Right ventricle myocardium inferior (tissue), 1 donor: ENCODE measurements at places on chromosomes 7 and 10. TPM values are rescaled to one million over a fixed set of nuclear protein-coding genes. Genes with fewer than 3 reads are reported as not detected.

- no peak for DNase-seq
These were observed 17.7 kb upstream of the C10orf67 start for GRCh38 chr10:23362069-23362830.

- no peak for DNase-seq
These were observed 7.4 kb downstream of the EDRF1 start for GRCh38 chr10:125726914-125727313.

GRCh38 chr10:3067118-3067858, at the start of gene PFKP:
TSS of gene PFKP (plus strand) at chr10:3067548. CDS start at chr10:3067596, 48 bp downstream.
- no peak for DNase-seq

HOXA10 gene
- not detected for total RNA-seq

NPS gene
- not detected for total RNA-seq

GRCh38 chr10:74432841-74433594, 282.0 kb downstream of the ADK start:
- DNase-seq = no peak

OLAH gene
- 0.35 TPM for total RNA-seq

DNA sequence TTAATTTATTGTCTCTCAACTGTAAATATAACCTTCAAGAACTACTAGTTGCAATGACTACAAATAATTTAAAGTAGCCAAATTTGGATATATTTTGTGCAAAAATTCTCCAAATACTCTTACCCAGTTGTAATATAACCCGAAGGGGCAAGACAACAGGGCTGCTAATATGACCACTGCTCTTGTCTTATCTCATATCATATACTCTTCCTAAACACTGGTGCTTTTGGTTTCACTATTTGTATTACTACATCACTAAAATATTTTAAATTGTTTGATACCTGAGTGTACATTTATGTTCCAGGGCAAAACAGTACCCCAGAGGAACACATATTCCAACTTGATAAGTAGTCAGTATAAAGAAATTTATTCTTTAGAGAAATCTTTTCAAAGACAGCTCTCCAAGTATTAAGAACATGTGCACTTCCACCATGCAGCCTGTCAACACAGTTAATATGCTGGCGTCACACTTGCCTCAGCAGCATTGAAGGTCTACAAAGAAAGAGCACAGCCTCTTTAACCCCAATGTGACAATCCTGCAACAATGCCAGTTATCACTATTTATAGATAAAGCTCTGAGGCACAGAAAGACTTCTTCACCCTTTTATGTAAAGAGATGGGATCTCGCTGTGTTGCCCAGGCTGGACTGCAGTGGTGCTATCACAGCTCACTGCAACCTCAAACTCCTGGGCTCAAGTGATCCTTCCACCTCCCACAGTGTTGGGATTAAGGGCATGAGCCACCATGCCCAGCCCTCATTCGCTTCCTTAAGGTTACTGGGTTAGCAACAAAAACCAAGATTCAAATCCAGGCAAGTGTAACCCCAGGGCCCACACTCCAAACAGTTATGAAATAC, 37.8 kb downstream of the RHEB start:
- no peak for DNase-seq

DNA sequence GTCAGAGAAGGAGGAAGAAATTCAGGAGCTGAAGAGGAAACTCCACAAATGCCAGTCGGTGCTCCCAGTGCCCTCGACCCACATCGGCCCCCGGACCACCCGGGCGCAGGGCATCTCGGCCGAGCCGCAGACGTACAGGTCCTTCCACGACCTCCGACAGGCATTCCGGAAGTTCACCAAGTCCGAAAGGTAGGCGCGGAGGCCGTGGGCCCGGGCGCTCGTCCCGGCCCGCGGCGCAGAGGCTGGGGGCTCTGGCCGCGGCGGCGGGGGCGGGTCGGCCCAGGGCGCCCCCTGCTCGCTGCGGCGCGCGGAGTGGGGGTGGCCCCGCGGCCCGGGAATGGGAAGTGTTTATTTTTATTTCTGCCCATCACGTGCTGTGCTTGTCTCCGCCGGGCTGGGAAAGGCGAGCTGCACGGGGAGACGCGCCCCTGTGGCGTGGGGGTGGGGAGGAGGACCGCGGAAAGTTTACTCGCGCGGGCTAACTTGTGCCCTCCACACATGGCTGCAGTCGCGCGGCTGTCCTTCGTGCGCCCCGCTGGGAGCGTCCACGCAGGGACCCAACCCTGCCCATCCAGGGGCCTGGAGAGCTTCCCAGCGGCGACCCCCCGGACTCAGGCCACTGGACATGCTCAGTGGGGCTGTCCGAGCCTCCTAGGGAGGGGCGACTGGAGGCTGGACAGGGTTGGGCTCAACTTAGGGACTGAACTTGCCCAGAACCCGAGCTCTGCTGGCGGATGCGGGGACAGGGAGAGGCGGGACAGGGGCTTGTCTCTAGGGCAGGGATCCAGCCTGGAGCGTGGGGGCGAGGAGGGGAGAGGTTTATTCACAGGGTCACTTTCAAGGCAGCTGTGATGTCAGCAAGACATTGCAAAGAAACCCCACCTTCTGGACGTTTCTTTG, 82.6 kb upstream of the PRKG1 start:
- peak; percentile 78 for DNase-seq

- DNase-seq = no peak
These were observed 101.6 kb upstream of the INSIG1 start for GRCh38 chr7:155195939-155196523.

SERPINE1 gene
- total RNA-seq = 1.6 TPM

RNF148 gene
- total RNA-seq = 0.32 TPM

- DNase-seq = no peak
These were observed 8.2 kb downstream of the NT5C3A start for GRCh38 chr7:33054261-33054964.

HDAC9 gene
- total RNA-seq = 25.3 TPM

DNA sequence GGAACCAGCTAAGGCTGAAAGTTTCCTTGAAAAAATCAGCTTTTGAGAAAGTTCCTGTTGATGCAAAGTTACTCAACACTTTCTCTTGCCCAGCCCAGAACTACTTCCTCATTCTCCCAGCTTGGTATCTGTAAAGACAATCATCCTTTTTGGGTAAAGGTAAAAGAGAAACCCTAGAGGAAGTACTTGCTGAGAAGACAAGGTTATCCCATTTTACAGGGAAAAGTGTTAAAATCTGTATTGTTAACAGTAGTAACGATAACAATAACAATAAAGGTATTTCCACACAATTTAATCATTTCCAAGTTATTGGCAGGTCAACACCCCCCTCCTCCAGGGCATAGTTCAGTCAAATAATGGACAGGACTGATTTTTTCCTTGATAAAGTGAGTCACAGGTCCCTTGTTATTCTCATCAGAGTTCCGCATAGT, 2.4 kb downstream of the ALOX5 start:
- no peak for DNase-seq

GSAP gene
- total RNA-seq = 7.3 TPM

CYP26C1 gene
- 0.05 TPM for total RNA-seq

GRCh38 chr10:109306698-109307097, 616.6 kb downstream of the XPNPEP1 start:
- no peak for DNase-seq

GRCh38 chr10:84076047-84076388, 63.3 kb upstream of the GHITM start:
- DNase-seq = no peak

- DNase-seq = no peak
These were observed 283.7 kb upstream of the ZMIZ1 start for GRCh38 chr10:78785066-78785465.

DNA sequence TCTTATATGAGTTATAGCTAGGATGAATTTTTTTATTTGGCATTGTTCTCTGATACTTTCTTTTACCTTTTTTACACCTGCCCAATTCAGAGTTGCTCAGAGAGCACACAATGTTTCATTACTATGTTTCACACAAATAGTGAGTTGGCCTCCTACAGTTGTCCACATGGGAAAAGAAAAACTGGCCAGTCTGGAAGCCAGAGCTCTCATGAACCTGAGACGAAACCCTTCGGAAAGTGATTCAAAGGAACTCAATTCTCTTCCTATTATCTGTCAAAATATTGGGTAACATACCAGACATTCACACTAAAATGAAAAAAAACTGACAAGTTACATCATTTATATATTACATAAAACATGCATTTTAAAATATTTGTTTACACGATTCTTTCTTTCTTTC, 15.3 kb downstream of the SCRN1 start:
- DNase-seq = no peak

TMEM139 gene
- 14.8 TPM for total RNA-seq

GIMAP4 gene
- 38.4 TPM for total RNA-seq

ZNF239 gene
- 2.5 TPM for total RNA-seq

- DNase-seq = no peak
These were observed 45.5 kb downstream of the AOC1 start for GRCh38 chr7:150897502-150898474.

DNA sequence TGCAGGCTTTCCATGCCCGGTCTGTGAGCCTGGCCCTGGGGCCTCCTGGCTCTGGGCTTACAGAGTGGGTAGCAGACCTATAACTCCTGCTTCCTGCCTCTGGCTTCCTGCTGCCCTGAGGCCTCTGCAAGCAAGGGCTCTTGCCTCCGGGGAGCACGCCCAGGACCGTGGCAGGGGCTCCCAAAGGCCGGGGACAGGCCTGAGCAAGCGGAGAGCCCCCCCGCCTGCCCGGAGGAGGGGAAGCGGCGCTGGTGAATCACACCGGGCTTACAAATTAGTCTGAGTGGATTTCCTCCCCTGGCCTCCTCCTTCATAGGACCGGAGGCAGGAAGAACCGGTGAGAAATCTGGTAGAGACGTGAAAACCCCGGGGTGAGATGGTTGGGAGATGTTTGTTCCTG, 1.5 kb upstream of the MYL10 start:
- no peak for DNase-seq

MYL10 gene
- not detected for total RNA-seq

DNA sequence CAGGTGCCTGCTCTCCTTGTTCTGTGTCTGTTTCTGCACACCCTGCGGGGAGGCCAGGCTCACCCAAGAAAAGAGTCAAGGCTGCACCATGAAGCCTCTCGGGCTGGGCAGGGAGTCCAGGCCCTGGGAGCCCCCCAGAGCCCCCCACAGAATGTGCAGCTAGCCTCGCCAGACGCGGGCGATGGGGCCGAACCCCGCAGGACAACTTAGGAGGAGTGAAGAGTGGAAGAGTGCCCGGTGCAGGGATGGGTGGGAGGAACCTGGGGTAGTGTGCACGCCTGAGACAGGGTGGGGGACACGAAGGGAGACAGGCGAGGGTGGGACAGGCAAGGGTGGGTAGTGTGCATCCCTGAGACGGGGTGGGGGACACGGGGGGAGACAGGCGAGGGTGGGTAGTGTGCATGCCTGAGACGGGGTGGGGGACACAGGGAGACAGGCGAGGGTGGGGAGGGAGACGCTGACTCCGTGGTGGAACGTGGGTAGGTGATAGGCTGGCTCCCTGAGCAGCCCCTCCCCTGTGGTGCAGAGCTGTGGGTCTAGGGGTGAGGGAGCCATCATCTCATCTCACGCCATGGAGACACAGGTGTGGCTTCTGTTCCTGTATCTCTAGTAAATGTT, 615.4 kb downstream of the DNAJB6 start:
- no peak for DNase-seq

DNA sequence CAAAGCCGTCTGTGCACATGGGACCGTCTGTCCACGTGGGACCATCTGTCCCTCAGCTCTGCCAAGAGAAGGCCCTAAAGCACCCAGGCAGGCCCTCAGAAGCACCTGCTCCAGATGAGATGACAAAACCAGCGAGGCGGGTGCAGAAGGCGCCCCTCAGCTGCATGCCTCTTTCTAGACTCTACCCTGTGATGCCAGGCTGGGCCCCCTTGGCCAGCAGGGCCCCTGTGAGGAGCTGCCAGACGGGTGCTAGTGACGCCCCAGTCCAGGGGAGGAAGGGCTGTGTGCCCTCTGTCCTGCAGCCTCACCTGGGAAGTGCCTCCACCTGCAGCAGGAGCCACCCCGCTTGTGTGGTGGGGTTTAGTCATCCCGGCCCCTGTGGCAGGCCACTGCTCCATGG, 309.2 kb upstream of the SHH start:
- DNase-seq = no peak

DNAH11 gene
- 0.08 TPM for total RNA-seq

GRCh38 chr7:64433590-64433989, 119.8 kb downstream of the ZNF736 start:
- DNase-seq = no peak

TRPV5 gene
- total RNA-seq = not detected

GRCh38 chr7:17033245-17033644, 151.5 kb upstream of the AGR3 start:
- DNase-seq = no peak

ADCY1 gene
- 5.9 TPM for total RNA-seq
